ENCODE measurements at places on chromosomes 1 and 21.
A peak's percentile ranks its signal among the peaks of the same experiment; 100 is the strongest.

- no peak for DNase-seq
Measured at GRCh38 chr1:1732381-1732780, 8.2 kb upstream of the CDK11A start.

DNA sequence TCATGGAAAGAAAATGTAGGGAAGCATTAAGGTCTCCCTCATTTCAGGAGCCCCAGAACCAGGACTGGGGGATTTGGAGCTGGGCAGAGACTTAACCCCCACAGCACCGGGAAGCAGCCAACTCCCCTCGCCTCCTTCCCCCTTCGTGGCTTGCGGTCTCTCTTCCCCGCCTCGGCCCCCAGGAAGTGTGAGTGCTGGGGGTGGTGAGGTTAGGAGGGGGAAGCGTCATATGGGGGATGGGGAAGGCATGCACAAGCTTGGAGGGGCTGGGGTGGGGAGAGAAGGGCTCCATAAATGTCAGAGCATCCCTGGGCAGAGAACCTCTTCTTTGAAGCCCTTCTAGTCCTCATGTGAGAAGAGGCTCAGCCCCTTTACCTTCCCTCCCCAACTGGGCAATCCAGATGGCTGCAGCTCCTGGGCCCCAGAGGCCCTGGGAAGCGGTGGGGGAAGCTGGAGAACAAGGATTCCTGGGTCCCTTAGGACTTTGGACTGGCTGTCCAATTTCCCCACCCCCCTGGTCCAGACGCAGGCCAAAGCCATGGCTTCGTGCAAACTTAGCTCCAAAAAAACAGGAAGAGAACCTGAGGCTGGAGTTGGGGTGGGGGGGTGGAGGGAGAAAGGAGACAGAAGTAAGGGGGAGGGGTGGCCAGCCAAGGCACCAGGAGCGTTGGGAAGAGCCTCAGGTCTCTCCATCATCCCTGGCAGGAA is 7.8 kb downstream of the ZBTB7B start:
- no peak for DNase-seq

DNA sequence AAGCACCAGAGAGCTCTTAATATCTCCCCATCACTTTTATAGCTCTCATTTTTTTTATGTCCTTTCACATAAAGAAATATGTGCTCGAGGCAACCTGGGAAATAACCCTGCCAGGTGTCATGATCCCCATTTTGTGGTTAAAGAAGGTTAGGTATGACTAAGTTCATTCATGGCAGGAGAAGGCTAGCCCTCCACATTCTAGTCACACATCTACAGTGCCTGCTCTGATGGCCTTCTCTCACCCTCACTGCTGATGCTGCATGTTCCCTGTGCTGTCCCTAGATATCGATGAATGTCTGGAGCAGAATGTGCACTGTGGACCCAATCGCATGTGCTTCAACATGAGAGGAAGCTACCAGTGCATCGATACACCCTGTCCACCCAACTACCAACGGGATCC is 187.5 kb downstream of the TPR start:
- DNase-seq, result no peak

GRCh38 chr1:98130408-98130807 is 209.6 kb upstream of the DPYD start:
- no peak for DNase-seq

DNA sequence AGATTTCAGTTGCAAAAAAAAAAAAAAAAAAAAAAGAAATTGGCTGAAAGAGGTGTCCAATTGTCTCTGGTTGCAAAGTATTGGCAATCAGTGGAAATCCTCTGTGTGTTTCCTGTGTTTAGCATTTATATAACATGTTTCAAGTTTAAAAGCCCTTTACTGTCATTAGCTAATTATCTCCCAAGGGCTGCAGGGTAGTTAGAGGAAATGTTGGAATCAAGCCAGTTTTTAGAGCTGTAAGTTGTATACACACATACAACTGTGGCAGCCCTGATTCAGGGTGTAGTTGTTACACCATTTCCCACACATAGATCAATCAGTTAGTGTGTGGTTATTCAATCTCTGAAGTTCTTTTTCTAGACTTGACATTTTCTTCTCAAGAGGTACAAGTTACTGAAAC is 8.9 kb upstream of the ZNF326 start:
- DNase-seq, result peak; percentile 54

- DNase-seq, result no peak
Measured at GRCh38 chr21:17540530-17540929, 27.7 kb downstream of the CXADR start.
